ENCODE measurements at places on chromosomes 5 and 9.
A peak's percentile ranks its signal among the peaks of the same experiment; 100 is the strongest.

- DNase-seq, result no peak
Observed at GRCh38 chr5:154708846-154709245, 46.3 kb upstream of the LARP1 start.

GRCh38 chr5:126455728-126456127, 32.5 kb downstream of the GRAMD2B start:
- DNase-seq, result no peak

DNA sequence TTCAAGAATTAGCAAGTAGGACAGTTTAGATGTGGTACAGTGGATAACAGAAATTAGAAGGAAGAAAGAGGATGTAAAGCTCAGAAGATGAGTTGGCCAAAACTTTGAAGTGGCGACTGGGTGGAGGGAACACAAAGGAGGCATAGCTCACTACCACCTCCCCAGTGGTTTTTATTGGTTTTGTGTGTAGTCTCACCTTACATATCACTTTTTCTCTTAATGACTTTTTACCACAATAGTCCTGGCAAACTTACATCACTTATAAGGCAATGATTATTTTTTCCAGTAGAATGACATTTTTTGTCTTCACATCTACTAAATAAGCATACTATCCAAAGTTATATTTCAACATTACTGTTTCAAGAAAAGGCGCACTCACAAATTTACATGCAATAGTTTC, 49.2 kb upstream of the FBN2 start:
- DNase-seq, result no peak

GRCh38 chr5:38509185-38509584, 47.3 kb downstream of the LIFR start:
- no peak for DNase-seq

- no peak for DNase-seq
Observed at GRCh38 chr9:96649620-96650324, 5.3 kb downstream of the PRXL2C start.

GRCh38 chr5:77843570-77844372, 67.6 kb upstream of the TBCA start:
- DNase-seq, result no peak

GRCh38 chr9:5112646-5113045, 72.8 kb downstream of the INSL6 start:
- no peak for DNase-seq

- no peak for DNase-seq
Observed at GRCh38 chr5:126816649-126817048, 39.7 kb downstream of the LMNB1 start.

GRCh38 chr5:91514400-91514799, 131.3 kb upstream of the ARRDC3 start:
- DNase-seq, result no peak

GRCh38 chr5:87154191-87154590, 113.5 kb upstream of the RASA1 start:
- DNase-seq, result no peak

- no peak for DNase-seq
Observed at GRCh38 chr5:160543395-160543794, 121.7 kb downstream of the PTTG1 start.

GRCh38 chr5:113693701-113694100, 180.2 kb downstream of the YTHDC2 start:
- no peak for DNase-seq

DNA sequence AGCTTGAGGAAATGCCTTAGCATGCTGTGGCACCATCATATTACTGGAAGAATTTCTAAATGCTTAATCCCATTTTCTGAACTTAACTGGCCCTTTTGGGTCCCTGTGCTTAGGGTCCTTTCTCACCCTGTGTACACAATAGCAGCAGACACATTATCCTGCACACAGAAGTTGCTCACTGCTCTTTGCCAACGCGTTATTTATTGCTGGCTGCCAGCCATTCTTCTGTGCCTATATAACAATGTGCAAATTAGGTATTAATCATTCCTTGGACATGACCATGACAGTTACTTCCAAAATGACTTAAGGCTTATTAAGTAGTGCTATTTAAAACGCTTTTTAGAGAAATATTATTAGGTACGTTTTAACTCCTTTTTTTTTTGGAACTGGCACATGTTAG, 134.7 kb downstream of the FBN2 start:
- no peak for DNase-seq

DNA sequence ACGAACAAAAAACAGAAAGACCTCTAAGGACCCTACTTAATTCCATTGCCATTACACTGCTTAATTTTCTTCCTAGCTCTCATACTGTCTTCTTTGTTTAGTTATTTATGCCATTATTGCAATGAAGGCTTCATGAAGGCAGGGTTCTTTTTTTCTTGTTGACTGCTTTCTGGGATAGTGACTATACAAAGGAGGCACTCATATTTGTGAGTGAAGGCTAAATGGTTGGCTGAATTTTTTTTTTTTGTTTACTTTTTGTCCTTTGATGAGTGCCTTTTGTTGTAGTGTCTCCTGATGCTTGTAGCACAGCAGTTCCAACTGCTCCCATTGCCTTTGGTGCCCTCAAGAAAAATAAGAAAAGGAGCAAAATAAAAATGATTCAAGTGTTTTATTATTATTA, 17.8 kb downstream of the CTNNA1 start:
- no peak for DNase-seq

DNA sequence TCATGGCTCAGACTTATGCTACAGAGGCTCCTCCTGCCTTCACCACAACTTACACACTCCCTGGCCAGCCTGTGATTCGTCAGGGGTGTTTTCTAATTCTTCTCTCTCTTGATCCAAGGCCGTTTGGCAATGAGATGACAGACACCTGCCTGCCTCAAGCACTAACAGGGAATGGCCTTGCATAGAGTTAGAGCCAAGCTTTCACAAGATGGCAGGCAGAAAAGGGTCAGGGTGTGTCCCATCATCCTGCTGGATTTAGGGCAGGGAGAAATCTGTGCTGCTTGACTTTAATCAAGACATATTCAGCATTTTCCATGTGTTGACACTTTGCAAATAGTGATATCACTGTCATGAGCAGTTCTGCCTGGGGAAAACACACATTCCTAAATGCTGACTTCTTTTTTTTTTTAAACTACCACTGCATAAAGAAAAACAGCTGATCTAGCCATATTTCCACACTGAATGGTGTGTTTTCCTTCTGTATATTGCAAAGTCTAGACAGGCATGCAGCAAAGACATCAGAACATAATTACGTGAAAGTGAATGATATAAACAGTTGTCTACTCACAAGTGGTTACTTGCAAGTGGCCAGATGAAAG, 95.0 kb upstream of the SLC25A48 start:
- DNase-seq, result no peak

- no peak for DNase-seq
Observed at GRCh38 chr9:87461256-87461655, 36.4 kb upstream of the DAPK1 start.

- DNase-seq, result peak; percentile 64
Observed at GRCh38 chr5:110086658-110087388, 397.1 kb downstream of the MAN2A1 start.

- no peak for DNase-seq
Observed at GRCh38 chr5:50763846-50764245, 97.4 kb downstream of the PARP8 start.

GRCh38 chr5:132764051-132764450, 13.0 kb downstream of the SEPTIN8 start:
- DNase-seq, result no peak

DNA sequence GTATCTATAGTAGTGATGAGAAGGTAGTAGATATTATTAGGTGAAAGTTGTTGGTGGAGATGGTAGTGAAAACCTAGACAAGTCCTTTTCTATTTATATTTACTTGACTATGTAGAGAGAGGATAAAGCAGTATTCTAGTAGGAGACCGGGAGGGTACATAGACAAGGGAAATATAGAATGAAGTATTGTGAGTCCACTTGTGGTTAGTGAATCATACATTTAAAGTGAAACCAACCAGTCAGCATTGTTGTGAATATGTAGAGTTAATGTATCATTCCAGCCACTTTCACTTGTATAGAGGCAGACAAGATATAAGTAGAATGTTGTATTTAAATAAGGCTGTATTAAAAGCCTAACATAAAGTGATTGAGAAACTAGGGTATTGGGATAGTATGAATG, 1711.3 kb upstream of the ACO1 start:
- no peak for DNase-seq

GRCh38 chr5:38446029-38446522, 110.4 kb downstream of the LIFR start:
- DNase-seq, result no peak

GRCh38 chr5:141359790-141360426, at the start of gene PCDHGB2:
Gene PCDHGB2, plus strand, starts transcription at chr5:141359994. Its CDS starts 142 bp downstream, at chr5:141360136.
- peak; percentile 16 for DNase-seq

GRCh38 chr5:16033187-16033925, 146.2 kb downstream of the MARCHF11 start:
- DNase-seq, result no peak

DNA sequence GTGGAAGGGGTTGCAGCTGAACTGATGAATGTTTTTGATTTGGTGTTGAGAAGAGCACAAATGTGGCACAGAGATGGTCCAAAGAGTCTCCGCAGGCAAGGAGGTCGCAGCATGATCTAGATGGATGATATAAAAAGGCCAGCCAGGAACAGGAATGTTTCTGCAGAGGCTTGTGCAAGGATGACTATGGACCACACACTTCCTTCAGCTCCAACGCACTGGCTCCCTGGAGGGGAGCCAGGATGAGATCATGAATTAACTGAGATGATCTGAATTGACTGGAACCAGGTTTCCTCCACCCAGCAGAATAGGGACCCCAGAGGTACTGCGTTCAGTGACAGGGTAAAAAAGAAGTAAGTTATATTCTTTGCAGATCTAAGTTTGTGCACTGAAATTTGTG, 89.0 kb downstream of the ARSB start:
- no peak for DNase-seq

- no peak for DNase-seq
Observed at GRCh38 chr9:107861075-107861474, 371.5 kb upstream of the KLF4 start.

- DNase-seq, result no peak
Observed at GRCh38 chr5:146039420-146039819, 66.0 kb downstream of the PLAC8L1 start.

- DNase-seq, result no peak
Observed at GRCh38 chr5:174223355-174223754, 177.8 kb downstream of the NSG2 start.

GRCh38 chr9:111645806-111646205, 14.7 kb downstream of the DNAJC25 start:
- DNase-seq, result no peak

DNA sequence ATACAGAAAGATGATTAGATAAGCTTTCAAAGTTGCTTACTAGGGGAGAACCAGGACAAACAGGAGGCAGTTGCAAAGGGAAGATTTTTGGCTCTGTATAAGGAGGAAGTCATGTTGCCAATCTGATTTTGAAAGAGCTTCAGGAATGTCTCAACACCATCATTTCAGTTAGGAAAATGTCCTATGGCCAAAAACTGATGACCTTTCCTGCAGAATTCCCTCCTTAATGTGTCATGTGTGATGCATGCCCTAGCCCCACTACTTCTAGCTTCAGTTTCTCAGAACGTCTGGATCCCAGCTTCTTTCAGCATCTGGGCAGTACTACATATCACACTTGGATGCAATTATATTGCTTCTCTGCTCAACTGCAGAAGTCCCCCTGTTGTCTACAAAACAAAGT, 211.5 kb upstream of the NREP start:
- DNase-seq, result no peak

- DNase-seq, result peak; percentile 3
Observed at GRCh38 chr5:15499528-15500324, at the start of gene FBXL7. Gene FBXL7, plus strand, starts transcription at chr5:15500180.

- DNase-seq, result peak; percentile 3
Observed at GRCh38 chr5:94433397-94434163, 184.8 kb downstream of the KIAA0825 start.

DNA sequence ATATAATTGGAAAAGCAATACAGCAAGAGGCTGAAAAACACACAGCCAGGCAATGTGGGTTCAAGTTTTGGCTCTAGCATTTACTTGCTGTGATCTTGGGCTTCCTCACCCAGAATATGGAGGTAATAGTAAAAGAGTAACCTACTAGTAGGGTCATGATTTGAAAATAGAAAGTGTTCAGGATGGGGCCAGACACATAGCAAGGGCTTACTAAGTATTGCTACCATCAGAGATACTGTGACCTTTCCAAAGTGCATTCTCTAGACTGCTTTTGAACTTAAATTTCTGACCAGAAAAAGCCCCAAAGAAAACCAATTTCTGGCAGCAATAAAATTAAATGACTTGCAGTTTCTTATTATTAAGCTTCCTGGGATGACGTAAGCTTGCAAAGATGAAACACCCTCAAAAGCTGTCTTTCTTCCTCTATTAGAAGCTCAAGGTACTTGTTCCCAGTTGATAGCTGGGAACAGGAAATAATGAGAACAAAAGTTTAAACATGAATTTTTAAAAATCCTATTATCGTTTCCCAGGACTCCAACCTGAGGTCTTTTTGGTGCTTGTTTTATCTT, 20.3 kb downstream of the SLC45A2 start:
- peak; percentile 3 for DNase-seq

- DNase-seq, result no peak
Observed at GRCh38 chr5:107885601-107886000, 214.9 kb upstream of the EFNA5 start.

DNA sequence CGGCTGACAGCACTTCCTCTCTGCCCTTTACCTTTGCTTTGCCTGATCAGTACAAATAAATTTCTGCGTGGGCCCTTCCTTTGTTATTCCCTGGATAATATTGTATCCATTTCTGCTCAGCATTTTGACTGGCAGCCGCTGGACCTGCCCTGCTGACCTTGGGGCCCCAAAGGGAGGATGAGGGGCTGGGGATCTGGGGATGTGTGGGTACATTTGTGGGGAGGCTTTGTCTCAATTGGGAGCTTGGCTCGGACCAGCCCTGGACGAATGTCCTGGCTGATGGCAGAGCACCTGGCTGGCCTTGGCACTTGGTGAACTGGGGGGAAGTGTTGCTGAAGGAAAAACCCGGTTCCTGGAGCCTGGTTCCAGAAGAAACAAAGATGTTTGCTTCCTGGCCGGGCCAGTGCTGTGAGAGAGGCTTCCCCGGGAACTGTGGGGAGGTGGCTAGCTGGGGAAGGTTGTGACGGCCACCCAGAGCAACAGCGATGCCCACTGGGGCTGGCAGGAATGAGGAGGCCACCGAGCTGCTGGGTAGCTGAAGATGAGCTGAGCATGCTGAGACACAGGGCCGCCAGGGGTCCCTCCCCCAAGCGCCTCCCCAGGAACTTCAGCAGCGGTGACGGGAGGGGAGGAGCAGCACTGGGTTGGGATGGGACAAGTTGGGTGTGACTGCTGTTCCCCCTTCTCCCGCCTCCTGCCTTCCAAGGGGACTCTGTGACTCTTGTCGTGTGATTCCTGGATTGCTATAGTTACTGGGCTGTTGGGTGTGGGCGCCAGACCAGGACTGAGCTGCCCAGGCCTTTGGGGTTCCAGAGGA, 8.4 kb downstream of the LMX1B start:
- no peak for DNase-seq

DNA sequence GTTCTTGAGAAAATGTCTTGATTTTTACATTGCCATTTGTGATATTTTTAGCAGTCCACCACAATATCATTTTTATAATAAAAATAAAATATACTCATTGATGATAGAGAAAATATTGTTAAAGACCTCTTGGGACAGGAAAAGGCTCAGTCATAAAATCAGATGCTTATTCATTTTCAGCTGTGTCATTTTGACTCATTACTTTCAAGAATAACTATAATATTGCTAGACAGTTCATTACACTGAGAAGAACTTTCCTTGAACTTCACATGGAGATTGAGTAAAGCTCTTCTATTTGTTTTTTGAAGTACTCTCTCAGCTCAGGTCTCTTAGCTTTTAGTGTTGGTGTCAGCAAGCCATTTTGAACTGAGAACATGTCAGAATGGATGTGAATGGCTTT, 8.5 kb upstream of the MEIKIN start:
- DNase-seq, result peak; percentile 47
